ENCODE measurements at places on chromosomes 5 and 9.

DNA sequence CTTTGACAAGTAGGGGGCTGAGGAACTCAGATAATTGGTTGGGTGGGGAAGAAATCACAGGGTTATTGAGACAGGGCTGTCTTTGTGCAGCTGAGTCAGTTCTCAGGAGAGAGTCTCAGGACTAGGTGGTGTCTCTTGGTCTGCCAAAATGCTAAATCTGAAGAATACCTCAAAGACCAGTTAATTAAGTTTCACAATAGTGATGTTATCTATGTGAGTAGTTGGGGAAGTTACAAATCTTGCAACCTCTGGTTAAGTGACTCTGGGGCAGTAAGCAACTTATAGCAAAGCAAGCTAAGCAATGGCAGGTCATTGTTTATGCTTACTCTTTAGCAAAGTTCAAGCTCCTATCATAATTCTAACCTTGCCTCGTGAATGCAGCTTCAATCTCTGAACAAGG lies 53.6 kb downstream of the GIN1 start:
- no peak for DNase-seq

- DNase-seq: no peak
These were observed 334.3 kb downstream of the EBF1 start for GRCh38 chr5:158765407-158765806.

DNA sequence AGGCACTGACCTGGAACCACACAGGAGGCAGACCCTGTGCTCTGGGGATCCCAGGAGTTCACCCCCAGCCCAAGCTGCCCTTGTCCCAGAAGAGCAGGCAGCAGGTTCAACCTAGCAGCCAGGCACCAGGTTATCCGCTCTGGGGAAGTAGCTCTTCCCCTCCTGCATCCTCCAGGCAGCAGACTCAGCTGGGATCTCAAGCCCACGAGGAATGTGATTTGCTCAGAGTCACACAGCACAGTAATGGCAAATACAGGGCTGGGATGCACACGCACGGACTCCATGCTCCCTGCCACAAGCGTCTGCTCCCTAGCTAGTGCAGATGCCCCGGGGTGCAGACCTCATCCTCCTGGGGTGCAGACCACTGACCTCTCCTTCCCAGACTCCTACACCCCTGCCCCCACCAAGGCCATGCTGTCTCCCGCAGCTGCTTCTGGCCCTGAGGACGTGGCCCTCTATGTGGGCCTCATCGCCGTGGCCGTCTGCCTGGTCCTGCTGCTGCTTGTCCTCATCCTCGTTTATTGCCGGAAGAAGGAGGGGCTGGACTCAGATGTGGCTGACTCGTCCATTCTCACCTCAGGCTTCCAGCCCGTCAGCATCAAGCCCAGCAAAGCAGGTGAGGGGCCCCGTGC lies 25.5 kb downstream of the HK3 start:
- no peak for DNase-seq

- no peak for DNase-seq
These were observed 887 bp upstream of the PDE8B start for GRCh38 chr5:77209495-77210090.

- DNase-seq: peak; percentile 36
These were observed 160.1 kb upstream of the ZNF608 start for GRCh38 chr5:124906339-124907097.

DNA sequence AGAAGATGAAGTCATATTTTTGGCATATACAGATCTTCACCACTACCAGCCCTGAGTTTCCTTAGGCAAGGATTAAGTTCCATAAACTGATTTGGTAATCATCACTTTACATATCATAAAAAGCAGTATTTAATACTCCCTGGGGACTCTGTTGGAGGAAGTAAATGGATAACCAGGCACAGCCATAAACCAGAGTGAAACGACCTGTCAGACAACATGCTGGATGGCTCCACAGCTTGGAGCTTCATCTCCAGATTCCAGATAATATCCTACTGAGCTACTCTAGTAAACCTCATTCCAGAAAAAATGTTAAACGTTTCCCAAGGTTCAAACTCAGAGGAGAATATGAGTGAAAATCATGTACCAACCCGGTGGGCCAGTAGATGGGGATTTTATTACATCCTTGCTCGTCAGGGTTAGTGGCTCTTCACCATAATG lies 109.2 kb downstream of the BASP1 start:
- no peak for DNase-seq

Data from COLO829 (cell line).